Activated CD4-positive, alpha-beta memory T cell treated with anti-CD3 and anti-CD28 coated beads for 36 hours (primary cell): ENCODE measurements at places on chromosomes 7 and 10.

- H3K4me1 ChIP-seq, result no peaks in the 10 kb centered on the region
- DNase-seq, result no peak
- H3K4me3 ChIP-seq, result no peak overlapping the region
- peaks cover 8% of the 10 kb centered on the region for H3K36me3 ChIP-seq
- no peak overlapping the region for H3K27ac ChIP-seq
- no peaks in the 10 kb centered on the region for H3K27me3 ChIP-seq
These were observed 24.8 kb downstream of the GBX1 start for GRCh38 chr7:151142686-151143040.

DNA sequence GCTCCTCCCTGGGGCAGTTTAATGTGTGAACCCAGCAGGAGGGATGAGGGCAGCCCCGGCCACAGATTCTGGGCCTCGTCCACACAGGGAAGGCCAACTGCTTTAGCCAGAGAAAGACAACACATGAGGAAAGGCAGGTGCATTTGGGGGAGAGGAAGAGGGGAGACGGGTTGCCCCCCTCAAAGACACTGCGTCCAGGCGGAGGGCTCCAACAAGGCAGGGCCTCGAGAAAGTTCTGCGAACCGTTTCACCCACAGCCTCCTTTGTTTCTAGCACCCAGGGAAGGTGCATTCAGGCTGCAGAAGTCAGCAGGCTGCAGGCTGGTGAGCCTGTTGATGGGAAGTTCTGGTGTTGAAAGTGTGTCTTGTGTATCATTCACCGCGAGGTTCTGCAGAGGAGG is 10.1 kb downstream of the FOXL3 start:
- DNase-seq, result no peak
- H3K27me3 ChIP-seq, result no peaks in the 10 kb centered on the region
- H3K4me3 ChIP-seq, result no peak overlapping the region
- H3K27ac ChIP-seq, result no peak overlapping the region
- no peaks in the 10 kb centered on the region for H3K4me1 ChIP-seq

- peak within 1 kb of the TSS; percentile 60 for H3K4me3 ChIP-seq
- H3K4me1 ChIP-seq, result peaks cover 12% of the 10 kb centered on the region
- H3K27me3 ChIP-seq, result peaks cover 52% of the 10 kb centered on the region
These were observed at the start of gene EPDR1 for GRCh38 chr7:37920305-37920848. Gene EPDR1, plus strand, starts transcription at chr7:37920640. Its CDS starts 300 bp downstream, at chr7:37920940.

- H3K4me1 ChIP-seq, result peaks cover 6% of the 10 kb centered on the region
- no peaks in the 10 kb centered on the region for H3K36me3 ChIP-seq
- no peak for DNase-seq
- no peak overlapping the region for H3K4me3 ChIP-seq
These were observed 133.6 kb upstream of the PRKCQ start for GRCh38 chr10:6713716-6714115.

GRCh38 chr7:44226396-44226753 is 25.6 kb downstream of the YKT6 start:
- H3K36me3 ChIP-seq, result no peaks in the 10 kb centered on the region
- H3K4me3 ChIP-seq, result no peak overlapping the region
- H3K27me3 ChIP-seq, result peaks cover 6% of the 10 kb centered on the region
- H3K27ac ChIP-seq, result no peak overlapping the region

DNA sequence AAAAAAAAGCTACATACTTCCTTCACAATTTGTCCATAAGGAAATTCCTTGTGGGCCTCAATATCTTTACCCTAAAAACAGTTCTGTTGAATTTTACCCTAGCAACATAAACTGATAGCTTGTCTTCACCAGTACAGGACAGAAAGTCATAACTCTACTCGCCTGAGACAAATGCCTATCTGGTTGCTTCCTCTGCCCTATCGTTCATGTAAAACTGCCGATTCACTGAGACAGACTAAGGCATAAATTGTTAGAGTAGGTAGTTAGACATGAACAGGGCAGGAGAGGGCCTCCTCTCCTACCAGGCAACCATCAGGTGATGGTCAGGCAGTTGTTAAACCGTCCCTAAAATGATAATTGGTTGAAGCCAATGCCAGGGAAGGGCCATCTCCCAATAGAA is 25.0 kb downstream of the IFIT3 start:
- peaks cover 25% of the 10 kb centered on the region for H3K27me3 ChIP-seq
- peaks cover 3% of the 10 kb centered on the region for H3K36me3 ChIP-seq
- H3K4me3 ChIP-seq, result no peak overlapping the region
- H3K4me1 ChIP-seq, result peaks cover 35% of the 10 kb centered on the region

GRCh38 chr10:122767621-122768388 is 68.2 kb upstream of the C10orf120 start:
- no peak overlapping the region for H3K27ac ChIP-seq
- no peak overlapping the region for H3K4me3 ChIP-seq
- no peaks in the 10 kb centered on the region for H3K4me1 ChIP-seq
- H3K36me3 ChIP-seq, result no peaks in the 10 kb centered on the region

- H3K27ac ChIP-seq, result no peak overlapping the region
- peaks cover 34% of the 10 kb centered on the region for H3K4me1 ChIP-seq
- no peaks in the 10 kb centered on the region for H3K36me3 ChIP-seq
- H3K4me3 ChIP-seq, result peak overlapping the region; percentile 84
These were observed 6.7 kb downstream of the SKIDA1 start for GRCh38 chr10:21518641-21519396.
